ENCODE measurements at places on chromosomes 12 and 14.

GRCh38 chr14:62162998-62163589 lies 400.9 kb downstream of the SNAPC1 start:
- DNase-seq, result peak; percentile 48

GRCh38 chr12:14157088-14157747 lies 175.8 kb upstream of the GRIN2B start:
- DNase-seq, result no peak

DNA sequence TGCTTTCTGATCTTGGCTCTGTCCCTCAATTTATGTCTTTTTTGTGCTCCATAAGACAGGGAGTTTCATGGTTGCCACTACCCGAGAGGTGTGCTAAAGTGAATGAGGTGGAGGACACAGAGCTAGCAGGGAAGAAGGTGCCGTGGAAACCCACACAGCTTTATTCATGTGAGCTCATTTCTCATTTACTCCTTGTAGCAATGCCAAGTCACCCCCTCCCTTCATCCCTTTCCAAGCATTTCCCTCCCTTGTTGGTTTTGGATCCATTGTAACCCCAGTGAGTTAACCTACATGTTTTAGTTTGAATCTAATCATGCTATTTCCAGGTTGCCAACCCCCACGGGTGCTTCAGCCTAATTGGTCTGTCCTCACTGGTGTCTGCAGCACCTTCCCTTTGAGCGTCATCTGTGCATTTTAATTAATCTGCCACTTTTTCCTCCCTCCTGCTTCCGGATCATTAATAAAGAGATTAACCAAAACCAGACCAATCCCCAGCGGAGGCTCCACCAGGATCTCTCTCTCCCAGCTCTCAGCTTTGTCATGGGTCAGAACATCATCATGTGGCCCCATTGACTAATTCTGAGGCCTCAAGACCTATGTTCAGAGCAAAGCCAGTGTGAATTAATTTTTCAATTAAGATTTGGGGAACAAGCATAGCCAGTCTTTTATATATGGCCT lies 56.2 kb downstream of the NTF3 start:
- DNase-seq, result no peak

GRCh38 chr14:21527318-21527679 lies 1.2 kb upstream of the SALL2 start:
- no peak for DNase-seq
